ENCODE measurements at places on chromosomes 13 and 19. TPM values are rescaled to one million over a fixed set of nuclear protein-coding genes. Genes with fewer than 3 reads are reported as not detected.

Gene CGB5
- total RNA-seq: not detected

Gene NDFIP2
- total RNA-seq: 89.5 TPM

Gene FGF21
- not detected for total RNA-seq

GRCh38 chr13:20780317-20780716, 6.6 kb upstream of the EEF1AKMT1 start:
- no peaks in the 10 kb centered on the region for H3K27me3 ChIP-seq
- peaks cover 9% of the 10 kb centered on the region for H3K4me1 ChIP-seq
- H3K4me3 ChIP-seq: no peak overlapping the region
- no peak for DNase-seq
- H3K36me3 ChIP-seq: peaks cover 21% of the 10 kb centered on the region
- no peak overlapping the region for H3K27ac ChIP-seq

GRCh38 chr19:6011794-6012193, 33.9 kb upstream of the RANBP3 start:
- H3K36me3 ChIP-seq: no peaks in the 10 kb centered on the region
- no peak overlapping the region for H3K27ac ChIP-seq
- H3K27me3 ChIP-seq: no peaks in the 10 kb centered on the region
- no peaks in the 10 kb centered on the region for H3K4me1 ChIP-seq
- DNase-seq: no peak
- H3K4me3 ChIP-seq: no peak overlapping the region

- H3K27ac ChIP-seq: no peak overlapping the region
- no peak overlapping the region for H3K4me3 ChIP-seq
- H3K4me1 ChIP-seq: peaks cover 20% of the 10 kb centered on the region
- DNase-seq: no peak
Measured at GRCh38 chr13:60431108-60431700, 34.2 kb downstream of the TDRD3 start.

DNA sequence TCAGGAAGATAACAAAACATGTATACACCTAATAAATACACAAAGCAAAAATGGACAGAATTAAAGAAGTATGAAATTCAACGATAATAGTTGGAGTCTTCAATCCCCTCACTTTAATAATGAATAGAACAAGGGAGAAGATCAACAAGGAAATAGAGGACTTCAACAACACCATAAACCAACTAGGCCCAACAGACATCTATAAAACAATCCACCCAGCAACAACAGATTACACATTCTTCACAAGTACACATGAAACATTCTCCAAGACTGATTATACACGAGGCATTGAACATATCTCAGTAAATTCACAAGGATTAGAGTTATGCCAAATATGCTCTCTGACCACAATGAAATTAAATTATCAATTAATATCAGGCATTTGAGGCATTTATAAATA, 185.5 kb upstream of the NBEA start:
- no peak overlapping the region for H3K27ac ChIP-seq
- no peak for DNase-seq
- H3K4me3 ChIP-seq: no peak overlapping the region
- H3K27me3 ChIP-seq: no peaks in the 10 kb centered on the region
